Sigmoid colon (tissue), 7 donors: ENCODE measurements at places on chromosomes 11 and 22.

DNA sequence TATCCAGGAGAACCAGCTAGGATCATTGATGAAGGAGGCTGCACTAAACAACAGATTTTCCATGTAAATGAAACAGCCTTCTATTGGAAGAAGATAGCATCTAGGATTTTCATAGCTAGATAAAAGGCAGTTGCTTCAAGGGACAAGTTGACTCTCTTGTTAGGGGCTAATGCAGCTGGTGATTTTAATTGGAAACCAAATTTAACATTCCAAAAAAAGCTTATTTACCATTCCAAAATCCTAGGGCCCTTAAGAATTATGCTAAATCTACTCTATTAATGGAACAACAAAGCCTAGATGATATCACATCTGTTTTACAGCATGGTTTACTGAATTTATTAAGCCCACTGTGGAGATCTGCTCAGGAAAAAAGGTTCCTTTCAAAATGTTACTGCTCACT lies 66.5 kb upstream of the GRK2 start:
- no peak for DNase-seq

- no peak for DNase-seq
Measured at GRCh38 chr11:121553389-121553788, 100.6 kb upstream of the SORL1-AS1 start.

- no peak for DNase-seq
Measured at GRCh38 chr22:45630436-45630835, 41.2 kb upstream of the ATXN10 start.

DNA sequence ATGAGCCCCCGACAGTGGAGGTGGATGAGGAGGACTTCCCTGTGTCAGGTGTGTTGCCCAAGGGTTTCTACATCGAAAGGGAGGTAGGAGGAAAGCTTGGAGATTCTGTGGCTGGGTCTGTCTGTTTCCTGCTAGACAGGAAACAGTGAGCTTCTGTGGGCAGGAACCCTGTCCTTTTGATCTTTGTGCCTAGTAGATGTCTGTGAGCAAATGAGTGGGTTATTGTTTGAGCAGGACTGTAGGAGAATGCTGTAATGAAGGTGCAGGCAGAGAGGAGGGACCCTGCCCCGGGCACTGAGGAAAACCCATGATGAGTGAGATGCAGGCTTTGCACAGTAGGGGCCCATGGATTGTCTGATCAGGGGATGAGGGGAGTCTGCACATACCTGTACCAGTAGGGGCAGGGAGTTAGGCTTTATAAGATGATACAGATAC lies 14.0 kb downstream of the USP35 start:
- peak; percentile 29 for DNase-seq

- DNase-seq: no peak
Measured at GRCh38 chr11:106271086-106271485, 193.6 kb downstream of the AASDHPPT start.

- DNase-seq: no peak
Measured at GRCh38 chr11:47148270-47148669, 28.4 kb downstream of the ARFGAP2 start.

- no peak for DNase-seq
Measured at GRCh38 chr11:24253237-24253760, 243.6 kb upstream of the LUZP2 start.

DNA sequence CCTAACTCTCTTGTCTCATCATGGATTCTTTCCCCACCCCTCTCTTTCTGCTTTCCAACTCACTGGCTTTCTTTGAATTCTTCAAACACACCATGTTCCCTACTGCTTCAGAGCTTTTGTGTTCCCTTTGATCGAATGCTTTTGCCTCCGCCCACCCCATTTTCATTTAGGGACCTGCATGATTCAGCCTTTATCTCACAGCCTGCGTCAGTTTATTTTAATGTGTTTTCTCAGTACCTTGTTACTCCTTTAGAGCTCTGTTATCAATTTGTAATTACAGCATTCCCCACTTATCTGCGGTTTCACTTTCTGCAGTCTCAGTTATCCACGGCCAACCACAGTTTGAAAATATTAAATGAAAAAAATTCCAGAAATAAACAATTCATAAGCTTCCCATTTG lies 451.3 kb downstream of the METTL15 start:
- DNase-seq: no peak

GRCh38 chr11:101428918-101429317 lies 154.9 kb downstream of the TRPC6 start:
- DNase-seq: no peak
